Stimulated activated CD4-positive, alpha-beta T cell treated with anti-CD3 and anti-CD28 coated beads, Interleukin-15, amount 100 ng/mL, for 24 hours (primary cell): ENCODE measurements at places on chromosomes 11 and 22.
A peak's percentile ranks its signal among the peaks of the same experiment; 100 is the strongest.

DNA sequence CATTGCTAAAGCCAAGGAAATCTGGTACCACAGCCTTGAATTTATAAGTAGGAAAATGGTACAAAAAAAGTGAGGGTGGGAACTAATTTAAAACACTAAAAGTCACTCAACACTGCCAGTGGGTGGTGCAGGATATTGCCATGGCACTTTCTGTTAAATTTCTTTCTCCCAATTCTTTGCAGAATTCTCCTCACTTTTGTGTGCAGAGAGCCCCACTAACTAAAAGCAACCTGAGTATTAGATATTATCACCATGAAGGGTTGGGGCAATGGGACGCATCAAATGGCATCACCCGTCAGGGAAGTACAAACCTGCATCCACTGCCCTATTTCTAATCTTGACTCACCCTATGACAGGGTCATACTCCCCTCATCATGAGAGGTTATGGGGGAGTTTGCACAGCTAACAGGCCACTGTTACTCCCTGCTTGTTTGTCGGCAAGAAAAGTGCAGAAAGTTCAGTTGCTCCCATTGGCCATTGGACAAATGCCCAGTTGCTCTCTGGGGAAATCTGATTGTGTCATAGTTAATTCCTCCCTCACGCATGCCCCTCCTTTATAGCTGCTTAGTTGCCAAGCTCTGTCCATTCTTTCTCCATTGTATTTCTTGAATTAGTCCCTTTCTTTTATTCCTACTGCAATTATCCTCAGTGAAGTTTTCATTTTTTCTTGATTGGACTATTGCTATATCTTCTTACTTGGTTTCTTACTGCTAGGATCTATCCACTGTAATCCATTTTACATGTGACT, 93.8 kb upstream of the BLID start:
- DNase-seq = no peak

- DNase-seq = no peak
Measured at GRCh38 chr11:11498195-11498594, 123.6 kb downstream of the GALNT18 start.

DNA sequence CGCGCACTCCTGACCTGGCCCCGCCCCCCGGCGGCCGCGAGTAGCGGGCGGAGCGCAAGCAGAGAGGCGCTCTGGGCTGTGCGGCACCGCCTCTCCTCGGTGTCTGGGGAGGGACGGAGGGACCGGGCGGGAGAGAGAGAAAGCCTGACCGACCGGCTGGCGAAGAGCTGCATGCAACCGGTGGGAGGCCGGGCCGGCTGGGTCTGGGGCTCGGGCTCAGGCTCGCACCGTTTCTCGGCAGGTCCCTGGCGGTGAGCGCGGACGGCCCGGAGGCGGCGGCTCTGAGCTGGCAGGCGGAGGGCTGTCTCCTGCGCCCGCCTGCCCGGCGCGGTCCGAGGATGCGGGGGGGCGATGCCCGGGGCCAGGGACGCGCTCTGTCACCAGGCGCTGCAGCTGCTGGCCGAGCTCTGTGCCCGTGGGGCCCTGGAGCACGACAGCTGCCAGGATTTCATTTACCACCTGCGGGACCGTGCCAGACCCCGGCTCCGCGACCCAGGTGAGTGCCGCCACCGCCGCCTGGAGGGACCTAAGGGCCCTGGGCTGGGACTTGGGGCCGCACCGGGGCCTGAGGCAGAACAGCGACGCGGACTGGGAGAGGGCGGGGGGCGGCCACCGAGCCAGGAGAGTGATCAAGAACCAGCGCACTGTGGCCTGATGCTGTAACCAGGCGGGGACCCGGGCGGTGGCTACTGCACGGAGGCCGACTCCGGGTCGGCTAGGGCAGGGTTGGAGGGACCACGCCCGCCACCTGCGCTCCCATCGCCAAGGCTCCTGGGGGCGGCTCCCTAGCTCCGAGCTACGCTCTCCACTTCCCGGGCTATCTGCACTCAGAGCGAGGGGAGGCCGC, at the start of gene SYT9:
Gene SYT9 (plus strand): TSS at position 69 of the 847 bp plus-strand sequence. CDS start 283 bp downstream, at position 352.
- DNase-seq = peak; percentile 65

- DNase-seq = no peak
Measured at GRCh38 chr11:100932474-100933100, 197.0 kb downstream of the PGR start.

DNA sequence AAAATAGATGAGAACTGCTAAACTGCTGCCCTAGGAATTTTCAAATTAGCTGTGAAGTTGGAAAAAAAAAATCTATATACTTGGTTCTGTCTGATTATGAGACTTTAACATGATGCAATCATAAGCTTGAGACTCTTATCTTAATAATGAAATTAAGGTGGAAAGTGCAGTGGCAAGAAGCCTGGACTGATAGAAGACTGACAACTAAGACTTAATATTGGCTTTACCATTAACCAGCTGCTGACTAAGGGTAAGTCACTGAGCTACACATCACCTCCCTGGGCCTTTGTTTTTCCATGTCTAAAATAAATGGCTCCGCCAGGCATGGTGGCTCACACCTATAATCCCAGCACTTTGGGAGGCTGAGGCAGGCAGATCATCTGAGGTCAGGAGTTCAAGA, 56.9 kb downstream of the SLC35F2 start:
- DNase-seq = no peak

DNA sequence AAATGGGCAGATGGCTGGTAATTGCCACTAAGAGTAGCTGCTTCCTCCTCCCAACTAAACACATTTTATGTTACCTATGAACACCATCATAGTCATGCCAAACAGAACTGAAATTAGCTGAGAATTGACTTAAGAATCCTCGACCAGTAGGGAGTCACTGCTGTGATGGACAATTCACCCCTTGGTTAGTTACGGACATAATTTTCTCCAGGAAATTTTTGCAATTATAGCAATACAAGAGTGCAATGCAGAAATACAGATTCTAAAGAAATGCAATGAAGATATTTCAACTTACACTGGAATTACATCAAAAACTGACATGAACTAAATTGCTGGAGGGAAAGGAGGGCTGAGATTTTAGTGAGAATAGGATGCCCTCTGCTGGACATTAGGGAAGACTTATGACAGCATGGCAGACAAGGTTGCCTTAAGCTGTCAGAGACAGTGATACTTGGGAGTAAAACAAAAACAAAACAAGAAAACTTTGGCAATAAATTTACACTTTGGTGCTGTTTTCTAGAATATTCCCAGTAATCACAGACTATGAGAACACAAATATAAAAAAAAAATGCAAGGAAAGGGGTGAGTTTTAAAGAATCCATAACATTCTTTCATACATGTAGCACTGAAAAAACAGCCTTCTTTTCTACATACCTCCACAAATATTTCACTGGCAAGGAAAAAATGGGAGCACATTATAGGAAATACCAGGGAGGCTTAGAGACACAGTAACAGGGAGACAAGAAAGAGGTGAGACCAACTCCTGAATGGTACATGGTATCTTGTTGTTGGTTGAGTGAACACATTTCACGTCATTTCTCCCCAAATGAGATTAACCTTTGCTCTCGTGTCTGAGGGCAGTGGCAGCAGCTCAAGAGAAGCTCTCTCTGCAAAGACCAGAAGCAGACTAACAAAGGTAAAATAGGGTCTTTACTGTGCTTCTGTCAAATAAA, 11.2 kb upstream of the PPP2R1B start:
- no peak for DNase-seq

GRCh38 chr11:7604331-7604955, 68.9 kb downstream of the CYB5R2 start:
- no peak for DNase-seq

DNA sequence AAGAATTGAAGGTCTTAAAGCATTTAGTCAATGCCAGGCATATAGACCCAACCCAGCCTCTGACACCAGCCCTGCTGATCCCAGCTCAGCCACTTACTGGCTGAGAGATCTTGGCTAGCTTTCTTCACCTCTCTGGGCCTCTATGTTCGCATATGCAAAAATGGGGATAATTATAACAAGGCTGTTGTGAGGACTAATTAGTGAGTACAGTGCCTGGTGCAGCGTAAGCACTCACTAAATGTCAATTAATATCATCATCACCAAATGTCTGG, 10.5 kb downstream of the CHST1 start:
- DNase-seq = no peak

GRCh38 chr11:73410627-73411026, 34.4 kb downstream of the RELT start:
- no peak for DNase-seq

DNA sequence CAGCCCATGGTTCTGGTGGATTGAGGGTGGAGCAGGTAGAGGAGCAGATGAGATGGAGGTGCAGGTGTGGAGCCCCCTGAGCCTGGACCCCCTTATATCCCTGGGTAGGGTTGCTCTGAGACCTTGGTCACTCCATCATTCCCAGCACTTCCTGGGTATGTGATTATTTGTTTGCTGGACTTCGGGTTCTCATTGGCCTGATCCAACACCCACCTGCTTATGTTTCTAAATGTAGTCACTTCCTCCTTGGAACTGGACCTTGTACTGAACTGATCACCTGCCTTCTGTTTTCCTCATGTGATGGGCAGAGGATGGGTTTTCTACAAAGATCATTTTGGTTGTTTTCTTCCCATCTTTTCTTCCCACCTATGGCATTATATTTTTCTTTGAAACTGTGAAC, at the start of gene KRTAP5-4:
Gene KRTAP5-4 (minus strand): TSS at position 53 of the 400 bp plus-strand sequence. CDS start 45 bp downstream, at position 8.
- no peak for DNase-seq

DNA sequence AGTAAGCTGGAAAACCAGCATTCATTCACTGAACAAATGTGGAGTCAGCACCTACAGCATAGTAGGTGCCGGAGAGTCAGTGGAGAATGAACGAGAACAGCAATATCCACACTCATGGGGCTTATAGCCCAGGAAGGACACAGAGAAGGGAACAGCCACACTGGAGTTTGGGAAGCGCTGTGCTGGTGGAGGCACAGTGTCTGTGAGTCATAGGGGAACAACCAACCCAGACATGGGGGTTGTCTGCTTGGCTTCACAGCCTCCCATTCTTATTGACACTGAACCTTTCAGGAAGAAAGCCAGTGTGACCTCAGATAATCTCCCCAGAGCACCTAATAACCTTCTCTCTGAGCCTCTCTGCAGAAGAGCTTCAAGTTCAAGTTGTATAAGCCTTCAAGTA, 56.6 kb upstream of the UBASH3B start:
- DNase-seq = no peak

DNA sequence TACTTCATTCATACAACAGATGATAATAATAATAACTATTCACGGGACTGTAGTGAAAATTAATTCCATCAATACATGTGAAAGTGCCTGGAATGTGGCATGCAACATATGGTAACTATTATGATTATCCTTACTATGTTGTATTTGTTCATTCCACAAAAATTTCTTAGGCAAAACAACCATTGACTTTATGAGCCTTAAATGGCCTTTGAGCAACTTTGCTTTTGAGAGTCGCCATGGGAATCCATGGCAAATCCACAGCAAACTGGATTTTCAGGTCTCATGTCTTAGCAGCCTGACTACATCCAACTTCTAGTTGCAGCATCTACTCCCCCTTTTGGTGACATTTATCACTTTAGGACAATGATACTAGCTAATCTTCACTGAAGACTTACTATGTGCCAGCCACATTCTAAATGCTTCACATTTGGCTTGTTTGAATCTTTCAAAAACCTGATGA, 56.8 kb downstream of the SLC1A2 start:
- DNase-seq = no peak

- DNase-seq = no peak
Measured at GRCh38 chr11:1303973-1304372, 5.5 kb downstream of the TOLLIP start.

GRCh38 chr11:31464436-31464835, 45.0 kb downstream of the IMMP1L start:
- DNase-seq = no peak

DNA sequence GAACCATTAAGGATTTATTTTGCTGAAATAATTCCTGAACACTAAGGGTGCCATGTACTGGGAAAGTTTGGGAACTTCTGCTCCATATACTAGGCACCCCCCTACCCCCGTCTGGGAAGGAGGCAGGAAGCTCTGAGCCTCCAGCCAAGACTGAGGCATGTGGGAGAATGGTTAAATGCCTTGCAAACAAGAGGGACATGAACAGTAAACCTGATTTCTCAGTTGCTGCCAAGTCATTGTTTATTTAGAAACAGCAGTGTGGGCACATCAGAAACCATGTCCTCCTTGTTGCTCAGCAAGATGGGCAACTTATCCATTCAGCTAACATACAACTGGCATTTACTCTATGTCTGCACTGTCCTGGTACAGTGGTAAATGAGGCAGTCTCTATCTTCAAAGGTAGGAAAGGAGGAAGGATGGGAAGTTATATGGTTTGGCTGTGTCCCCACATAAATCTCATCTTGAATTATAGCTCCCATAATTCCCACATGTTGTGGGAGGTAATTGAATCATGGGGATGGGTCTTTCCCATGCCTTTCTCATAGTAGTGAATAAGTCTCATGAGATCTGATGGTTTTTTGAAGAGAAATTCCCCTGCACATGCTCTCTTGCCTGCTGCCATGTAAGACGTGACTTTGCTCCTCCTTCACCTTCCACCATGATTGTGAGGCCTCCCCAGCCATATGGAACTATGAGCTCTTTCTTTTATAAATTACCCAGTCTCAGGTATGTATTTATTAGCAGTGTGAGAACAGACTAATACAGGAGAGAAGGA, 459.1 kb downstream of the MIAT start:
- no peak for DNase-seq

DNA sequence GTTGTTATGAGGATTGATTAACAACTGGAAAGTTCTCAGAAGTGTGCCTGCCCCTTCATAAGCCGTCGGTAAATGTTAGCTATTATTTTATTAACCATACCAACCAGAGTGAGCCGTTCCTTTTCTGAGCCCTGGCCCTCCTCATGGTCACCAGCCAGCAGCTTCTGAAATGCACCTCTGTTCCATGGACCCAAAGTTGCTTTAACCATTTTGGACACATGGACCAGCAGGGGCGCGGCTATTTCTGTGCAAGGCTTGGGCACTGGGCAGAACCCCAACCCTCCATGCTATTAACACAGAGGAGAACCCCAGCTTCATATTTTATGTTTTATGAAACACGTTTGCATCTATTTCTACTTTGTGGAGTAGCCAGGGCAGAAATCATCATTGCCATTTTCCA, 18.6 kb upstream of the SCGB1A1 start:
- DNase-seq = no peak

- no peak for DNase-seq
Measured at GRCh38 chr11:128688031-128688713, 5.7 kb upstream of the FLI1 start.

DNA sequence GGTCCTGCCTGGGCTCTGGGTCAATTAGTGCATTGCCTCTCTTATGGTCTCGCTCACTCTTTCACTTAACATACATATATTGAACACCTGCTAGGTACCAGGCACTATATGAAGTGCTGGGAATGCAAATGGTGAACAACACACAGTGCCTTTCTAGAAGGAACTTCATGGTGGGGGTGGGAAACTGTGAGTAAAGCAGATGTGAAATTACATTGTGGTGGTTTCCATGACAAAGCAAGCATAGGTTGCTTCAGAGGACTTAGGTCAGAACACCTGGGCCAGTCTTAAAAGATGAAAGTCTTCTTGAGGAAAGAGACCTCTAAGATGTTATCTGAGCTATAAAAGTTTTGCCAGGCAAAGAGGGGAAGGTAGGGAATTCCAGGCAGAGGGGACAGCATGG, 231.3 kb downstream of the BUD13 start:
- DNase-seq = no peak
